ENCODE measurements at places on chromosomes 1 and 21.
A peak's percentile ranks its signal among the peaks of the same experiment; 100 is the strongest.

DNA sequence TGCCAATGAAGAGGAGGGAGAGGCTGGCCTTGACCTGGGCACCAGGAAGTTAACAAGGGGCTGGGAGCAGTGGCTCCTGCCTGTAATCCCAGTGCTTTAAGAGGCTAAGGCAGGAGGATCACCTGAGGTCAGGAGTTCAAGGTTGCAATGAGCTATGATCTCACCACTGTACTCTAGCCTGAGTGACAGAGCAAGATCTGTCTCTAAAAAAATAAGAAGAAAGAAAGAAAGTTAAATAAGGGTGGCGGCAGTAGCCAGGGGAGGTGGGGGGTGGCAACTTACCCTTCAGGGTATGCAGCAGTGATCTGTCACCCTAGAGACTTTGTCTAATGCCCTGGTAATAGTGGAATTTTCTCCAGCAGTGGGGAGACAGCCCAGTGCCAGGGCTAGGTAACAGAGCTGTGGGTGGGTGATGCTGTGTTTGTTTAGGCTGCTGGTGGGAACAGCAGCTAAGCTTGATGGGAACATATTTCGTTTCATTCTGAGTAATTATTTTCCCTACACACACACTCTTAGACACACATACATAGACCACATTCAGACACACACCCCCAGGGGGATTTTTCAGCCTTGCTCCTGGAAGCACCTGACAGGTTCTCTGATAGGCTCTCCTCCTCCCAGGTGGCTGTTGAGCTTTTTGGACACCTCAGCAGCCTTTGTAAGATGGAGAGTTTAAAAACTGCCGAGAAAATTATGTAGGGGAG lies 11.3 kb upstream of the SYT6 start:
- ATAC-seq, result no peak

- no peak for ATAC-seq
These were observed 1.6 kb downstream of the COL11A1 start for GRCh38 chr1:103106426-103107341.

- ATAC-seq, result no peak
These were observed 102.4 kb upstream of the SERBP1 start for GRCh38 chr1:67532452-67533216.

GRCh38 chr1:19096990-19097389 lies 113.1 kb downstream of the UBR4 start:
- no peak for ATAC-seq

- no peak for ATAC-seq
These were observed 124.4 kb upstream of the BARHL2 start for GRCh38 chr1:90841473-90841872.

GRCh38 chr1:220182111-220182510 lies 88.2 kb downstream of the IARS2 start:
- ATAC-seq, result no peak

DNA sequence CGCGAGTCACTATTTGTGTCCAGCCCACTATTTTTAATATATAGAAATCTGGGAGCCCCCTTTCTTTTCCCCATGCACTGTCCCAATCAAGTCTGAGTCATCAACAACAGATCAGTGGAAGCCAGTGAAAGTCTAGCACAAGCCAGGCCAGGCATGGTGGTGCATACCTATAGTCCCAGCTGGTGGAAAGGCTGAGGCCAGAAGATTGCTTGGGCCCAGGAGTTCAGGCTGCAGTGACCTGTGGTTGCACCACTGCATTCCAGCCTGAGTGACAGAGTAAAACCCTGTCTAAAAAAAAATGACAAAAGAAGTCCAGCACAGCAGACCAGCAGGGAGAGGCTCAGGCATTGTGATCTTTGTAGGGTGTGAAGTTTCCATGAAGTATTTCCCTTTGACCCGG lies 9.0 kb upstream of the RPL5 start:
- ATAC-seq, result no peak

DNA sequence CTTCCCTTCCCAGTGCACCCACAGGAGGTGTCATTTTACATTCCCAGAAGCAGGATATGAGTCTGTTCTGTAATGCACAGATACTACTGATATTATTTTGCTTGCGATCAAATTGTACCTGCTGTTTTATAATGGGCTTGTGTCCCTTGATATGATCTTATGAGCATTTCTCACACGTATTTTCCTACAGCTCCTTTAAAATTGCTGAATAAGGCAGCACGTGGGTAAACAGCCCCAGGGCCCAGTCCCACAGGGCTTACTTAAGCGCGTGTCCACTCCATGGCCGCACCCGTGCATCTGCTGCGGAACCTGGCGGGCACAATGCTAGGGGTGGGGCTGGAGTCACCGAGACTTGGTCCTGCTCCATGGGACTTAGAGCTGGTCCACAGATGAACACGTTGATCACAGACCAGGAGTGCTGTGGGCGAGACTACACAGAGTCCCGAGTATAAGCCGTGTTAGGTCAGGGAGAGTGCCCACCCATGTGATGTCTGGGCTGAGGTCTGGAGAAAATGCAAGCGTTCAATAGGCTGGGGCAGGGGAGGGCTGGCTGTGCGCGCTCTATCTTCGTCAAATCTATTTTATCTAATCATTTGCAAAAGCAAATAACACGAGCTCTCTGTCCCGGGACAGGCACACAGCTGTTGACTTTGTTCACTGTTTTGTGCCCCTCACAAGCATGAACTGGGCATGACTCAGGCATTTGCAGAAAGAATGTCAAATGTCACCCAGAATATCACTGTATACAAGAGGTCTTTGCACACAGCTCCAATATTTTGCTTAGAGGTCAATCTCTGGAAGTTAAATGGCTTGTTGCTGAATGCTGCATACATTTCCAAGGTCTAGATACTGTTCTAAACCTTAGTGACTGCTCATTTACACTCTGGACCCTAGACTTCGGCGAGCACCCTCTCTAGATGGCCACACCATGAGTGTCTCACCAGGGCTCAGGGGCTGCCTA lies 119.3 kb downstream of the CRYAA start:
- ATAC-seq, result no peak

DNA sequence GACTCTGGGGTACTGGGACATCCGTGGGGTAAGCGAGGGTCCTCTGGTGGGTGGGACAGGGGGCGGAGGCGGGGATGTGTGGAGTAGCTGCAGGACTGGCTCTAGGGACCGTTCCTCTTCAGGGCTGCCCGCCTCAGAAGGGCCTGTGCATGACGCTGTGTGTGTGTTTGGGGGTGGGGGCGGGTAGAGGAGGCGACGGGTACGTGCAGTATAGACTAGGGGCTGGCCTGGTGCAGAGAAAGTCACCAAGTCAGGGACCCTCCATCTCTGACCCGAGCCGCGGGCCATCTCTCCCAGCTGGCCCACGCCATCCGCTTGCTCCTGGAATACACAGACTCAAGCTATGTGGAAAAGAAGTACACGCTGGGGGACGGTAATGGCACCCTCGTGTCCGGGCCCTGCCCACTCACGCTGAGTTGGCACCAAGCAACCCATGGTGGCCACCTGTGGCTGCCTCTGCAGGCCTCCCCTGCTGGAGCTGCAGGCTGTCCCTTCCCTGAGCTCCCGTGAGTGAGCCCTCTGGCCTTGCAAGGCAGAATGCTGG lies 342 bp downstream of the GSTM5 start:
- no peak for ATAC-seq

GRCh38 chr1:12477936-12478611 lies 139.9 kb downstream of the DHRS3 start:
- ATAC-seq, result no peak

- no peak for ATAC-seq
These were observed 18.8 kb upstream of the LAPTM5 start for GRCh38 chr1:30776097-30777059.

- ATAC-seq, result no peak
These were observed 407.6 kb upstream of the DEPDC1 start for GRCh38 chr1:68904477-68904876.

- no peak for ATAC-seq
These were observed 305.9 kb downstream of the BRINP2 start for GRCh38 chr1:177476676-177477075.

- peak; percentile 44 for ATAC-seq
These were observed 87.9 kb upstream of the LYST start for GRCh38 chr1:235954306-235955283.

DNA sequence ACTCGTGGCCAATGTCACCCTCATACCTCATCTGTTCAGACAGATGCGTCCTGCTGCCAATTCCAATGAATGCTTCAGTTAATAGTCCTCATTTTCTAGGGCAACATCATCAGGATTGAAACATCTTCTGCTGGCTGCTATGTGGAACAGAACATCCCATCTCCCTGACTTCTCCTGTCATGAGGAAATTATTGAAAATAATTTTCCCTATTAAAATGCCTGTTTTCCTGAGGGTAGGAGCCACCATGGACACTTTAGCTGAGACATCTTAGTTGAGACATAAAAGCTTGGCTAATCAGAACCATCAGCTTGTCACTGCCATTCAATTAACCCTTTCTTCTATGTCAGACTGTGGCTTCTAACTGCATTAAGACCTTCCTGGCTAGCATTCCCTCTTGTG lies 396.1 kb downstream of the HHAT start:
- ATAC-seq, result no peak

DNA sequence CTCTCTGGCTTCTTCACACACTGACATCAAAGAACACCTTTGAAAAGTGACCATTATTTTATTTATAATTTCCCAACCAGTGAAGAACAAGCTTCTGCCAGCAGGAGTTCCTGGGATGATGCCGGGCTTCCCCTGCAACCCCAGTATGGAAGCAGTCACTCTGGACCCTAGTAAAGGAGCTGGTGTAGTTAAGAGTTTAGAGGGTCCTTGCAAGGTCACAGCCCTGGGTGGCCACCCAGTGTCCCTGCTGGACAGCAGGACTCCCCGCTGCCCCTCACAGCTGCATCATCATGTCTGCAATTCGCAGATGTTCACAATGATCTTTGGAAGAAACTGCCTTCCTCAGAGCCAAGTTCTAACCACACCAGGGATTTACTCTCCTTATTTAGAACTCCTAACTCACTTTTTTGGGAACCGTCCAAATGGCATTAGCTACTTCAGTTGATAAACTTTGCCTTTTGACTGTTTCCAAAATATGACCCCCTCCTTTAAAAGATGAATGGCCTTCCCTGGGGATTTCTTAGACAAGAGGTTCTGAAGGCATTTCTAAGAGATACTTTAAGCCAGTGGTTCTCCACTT lies 90.6 kb downstream of the HIVEP3 start:
- ATAC-seq, result no peak

GRCh38 chr21:42566524-42567213 lies 53.0 kb downstream of the SLC37A1 start:
- ATAC-seq, result no peak

- no peak for ATAC-seq
These were observed 54.4 kb downstream of the NAV1 start for GRCh38 chr1:201593200-201593921.

DNA sequence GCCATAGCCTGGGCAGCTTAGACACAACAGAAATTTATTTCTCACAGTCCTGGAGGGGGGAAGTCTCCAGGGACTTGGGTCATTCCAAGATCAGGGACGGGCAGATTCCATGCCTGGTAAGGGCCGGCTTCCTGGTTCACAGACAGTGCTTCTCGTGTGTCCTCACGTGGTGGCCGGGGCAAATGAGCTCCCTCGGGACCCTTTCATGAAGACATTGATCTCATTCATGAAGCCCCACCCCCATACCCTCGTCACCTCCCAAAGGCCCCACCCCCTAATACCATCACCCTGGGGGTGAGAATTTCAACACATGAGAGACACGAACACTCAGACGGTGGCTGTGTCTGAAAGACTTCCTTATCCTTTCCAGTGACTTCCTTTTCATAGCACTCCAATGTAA lies 51.5 kb downstream of the ACOT7 start:
- no peak for ATAC-seq

DNA sequence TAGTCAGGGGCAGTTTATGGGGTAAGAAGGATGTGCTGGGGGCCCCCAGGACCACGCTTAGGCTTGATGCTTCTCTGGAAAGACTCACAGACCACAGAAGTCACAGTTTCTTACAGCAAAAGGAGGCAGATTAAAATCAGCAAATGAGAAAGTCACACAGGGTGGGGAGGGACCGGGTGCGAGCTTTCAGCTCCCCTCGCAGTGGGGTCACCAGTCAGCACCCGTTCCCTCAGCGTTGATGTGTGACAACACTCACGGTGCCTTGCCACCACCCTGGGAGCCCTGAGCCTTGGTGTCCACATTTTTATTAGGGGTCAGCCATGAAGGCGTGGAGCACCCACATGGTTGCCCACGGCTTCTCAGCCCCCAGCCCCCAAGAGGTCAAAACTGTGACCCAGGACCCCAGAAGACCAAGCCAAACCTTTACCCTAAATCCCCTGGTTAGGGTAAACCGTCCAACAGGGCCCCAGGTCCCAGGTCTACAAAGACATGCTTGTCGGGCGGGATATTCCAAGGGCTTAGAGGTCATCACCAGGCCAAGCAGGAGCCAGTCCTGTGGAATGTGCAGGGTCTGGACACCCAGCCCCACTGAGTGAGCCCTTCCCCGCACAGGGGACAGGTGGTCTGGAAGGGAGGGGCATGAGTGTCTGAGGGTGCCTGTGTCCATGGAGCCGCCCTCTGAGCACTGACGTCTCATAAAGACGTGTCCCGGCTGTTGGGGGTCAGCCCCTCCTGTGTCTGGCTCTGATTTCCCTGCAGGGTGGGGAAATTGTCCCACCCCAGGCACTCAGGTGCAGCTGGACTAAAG lies 64.5 kb upstream of the ABCG1 start:
- no peak for ATAC-seq

DNA sequence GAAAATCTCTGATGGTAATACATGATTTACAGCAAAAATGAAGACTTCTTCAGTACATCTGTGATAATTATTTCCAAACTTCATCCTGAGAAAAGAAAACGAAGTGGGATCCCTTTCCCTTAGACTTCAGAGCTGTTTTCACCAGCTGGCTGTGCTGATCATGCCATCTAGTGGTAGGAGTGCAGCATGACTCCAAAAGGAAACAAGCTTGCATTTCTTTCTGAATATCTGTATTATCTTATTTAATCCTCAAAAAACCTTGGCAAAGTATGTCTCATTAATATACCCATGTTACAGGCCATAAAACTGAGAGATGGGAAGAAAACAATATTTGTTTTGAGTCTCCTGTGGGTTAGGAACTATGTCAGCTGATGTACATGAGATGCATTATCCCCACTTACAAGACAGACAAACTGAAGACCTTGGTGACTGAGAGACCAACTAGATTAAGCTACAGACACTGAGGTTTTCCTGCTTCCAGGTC lies 9.8 kb upstream of the GJA8 start:
- no peak for ATAC-seq

GRCh38 chr21:42696501-42697040 lies 43.1 kb downstream of the PDE9A start:
- ATAC-seq, result no peak

DNA sequence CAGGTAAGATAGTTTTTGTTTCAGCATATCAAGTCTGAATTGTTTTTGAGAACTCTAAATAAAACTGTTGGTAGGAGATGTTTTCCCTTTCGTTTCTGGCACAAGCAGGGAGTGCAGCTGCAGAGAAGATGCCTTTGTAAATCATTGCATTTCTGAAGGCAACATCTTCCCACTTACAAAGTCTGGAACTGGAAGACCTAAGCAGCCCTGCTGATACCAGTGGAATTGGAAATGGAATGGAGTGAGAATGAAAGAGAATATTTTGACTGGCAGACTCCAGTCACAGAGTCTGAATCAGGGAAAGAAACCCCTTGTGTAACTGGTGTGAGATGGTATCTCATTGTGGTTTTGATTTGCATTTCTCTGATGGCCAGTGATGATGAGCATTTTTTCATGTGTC lies 815.6 kb downstream of the LTN1 start:
- no peak for ATAC-seq

GRCh38 chr1:167705250-167705649 lies 16.5 kb upstream of the MPZL1 start:
- ATAC-seq, result no peak

GRCh38 chr1:41498804-41499203 lies 14.3 kb upstream of the EDN2 start:
- ATAC-seq, result no peak

Measured in activated CD4-positive, CD25-positive, alpha-beta regulatory T cell treated with anti-CD3 and anti-CD28 coated beads, Interleukin-2, amount 50 U/mL, for 24 hours (primary cell).